Endodermal cell (in vitro differentiated cells): ENCODE measurements at places on chromosomes 16 and 17.

- no peaks in the 10 kb centered on the region for H3K36me3 ChIP-seq
- no peaks in the 10 kb centered on the region for H3K27me3 ChIP-seq
- no peak within 1 kb of the TSS for H3K4me3 ChIP-seq
- H3K27ac ChIP-seq = no peak within 1 kb of the TSS
- H3K4me1 ChIP-seq = no peaks in the 10 kb centered on the region
- no peak for DNase-seq
Observed at GRCh38 chr16:4795181-4795827, at the start of gene SMIM22. Gene SMIM22, plus strand, starts transcription at chr16:4795369. Its CDS starts 366 bp downstream, at chr16:4795735.

DNA sequence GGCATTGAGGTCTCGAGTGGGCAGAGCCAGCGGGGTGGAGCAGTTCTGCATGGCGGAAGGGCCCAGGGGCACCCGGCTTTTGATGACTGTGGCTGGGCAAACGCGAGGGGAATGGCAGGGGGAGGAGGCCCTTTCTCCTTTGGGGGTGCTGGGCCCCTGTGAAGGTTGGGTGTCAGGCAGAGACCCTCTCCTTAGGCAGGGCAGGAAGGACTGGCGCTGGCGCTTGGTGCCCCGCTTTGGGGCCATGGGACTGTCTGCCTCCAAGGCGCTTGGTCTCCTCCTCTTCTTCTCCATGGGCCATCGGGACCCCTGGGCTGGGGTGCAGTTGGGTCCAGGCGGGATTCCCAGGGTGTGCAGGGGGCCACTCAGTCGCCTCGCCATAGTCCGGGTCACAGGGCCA is 12.8 kb upstream of the GFAP start:
- no peaks in the 10 kb centered on the region for H3K4me1 ChIP-seq
- H3K27me3 ChIP-seq = no peaks in the 10 kb centered on the region
- no peak overlapping the region for H3K4me3 ChIP-seq
- peaks cover 63% of the 10 kb centered on the region for H3K36me3 ChIP-seq

DNA sequence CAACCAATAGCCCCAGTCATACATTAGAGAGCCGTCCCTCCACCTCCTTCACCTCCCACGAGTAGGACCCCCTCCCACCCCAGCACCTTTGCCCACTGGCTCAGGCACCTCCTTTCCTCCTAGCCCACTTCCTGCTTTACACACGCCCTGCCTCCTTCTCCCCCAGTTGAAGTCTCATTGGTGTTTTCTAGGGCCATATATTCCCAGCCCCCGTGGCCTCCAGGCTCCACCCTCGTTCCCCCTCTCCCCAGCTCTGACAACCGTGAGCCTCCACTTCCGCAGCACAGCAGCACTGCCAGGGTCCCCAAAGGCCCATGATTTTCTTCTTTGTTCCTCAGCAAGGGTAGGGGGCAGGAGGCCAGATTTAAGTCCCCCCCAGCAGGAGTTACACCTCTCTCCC is 340.3 kb upstream of the TNRC6C start:
- DNase-seq = peak; percentile 44
- no peak overlapping the region for H3K4me3 ChIP-seq
- H3K36me3 ChIP-seq = no peaks in the 10 kb centered on the region
- no peaks in the 10 kb centered on the region for H3K4me1 ChIP-seq

- no peaks in the 10 kb centered on the region for H3K27me3 ChIP-seq
- H3K4me1 ChIP-seq = no peaks in the 10 kb centered on the region
- peak; percentile 67 for DNase-seq
- no peak overlapping the region for H3K27ac ChIP-seq
- no peaks in the 10 kb centered on the region for H3K36me3 ChIP-seq
Observed at GRCh38 chr16:54957403-54958166, 26.9 kb downstream of the IRX5 start.

- no peak for DNase-seq
- H3K4me1 ChIP-seq = no peaks in the 10 kb centered on the region
- peaks cover 8% of the 10 kb centered on the region for H3K36me3 ChIP-seq
- H3K27me3 ChIP-seq = no peaks in the 10 kb centered on the region
- H3K27ac ChIP-seq = no peak overlapping the region
Observed at GRCh38 chr16:50234771-50235556, 31.4 kb upstream of the ADCY7 start.

- H3K4me3 ChIP-seq = no peak overlapping the region
- H3K27me3 ChIP-seq = no peaks in the 10 kb centered on the region
- H3K36me3 ChIP-seq = no peaks in the 10 kb centered on the region
- DNase-seq = no peak
Observed at GRCh38 chr17:30000001-30000754, 58.7 kb downstream of the EFCAB5 start.

- peak overlapping the region; percentile 99 for H3K27ac ChIP-seq
- peaks cover 3% of the 10 kb centered on the region for H3K4me1 ChIP-seq
- H3K4me3 ChIP-seq = peak overlapping the region; percentile 93
- H3K27me3 ChIP-seq = no peaks in the 10 kb centered on the region
- DNase-seq = no peak
Observed at GRCh38 chr17:40648384-40648968, 858 bp upstream of the SMARCE1 start.

DNA sequence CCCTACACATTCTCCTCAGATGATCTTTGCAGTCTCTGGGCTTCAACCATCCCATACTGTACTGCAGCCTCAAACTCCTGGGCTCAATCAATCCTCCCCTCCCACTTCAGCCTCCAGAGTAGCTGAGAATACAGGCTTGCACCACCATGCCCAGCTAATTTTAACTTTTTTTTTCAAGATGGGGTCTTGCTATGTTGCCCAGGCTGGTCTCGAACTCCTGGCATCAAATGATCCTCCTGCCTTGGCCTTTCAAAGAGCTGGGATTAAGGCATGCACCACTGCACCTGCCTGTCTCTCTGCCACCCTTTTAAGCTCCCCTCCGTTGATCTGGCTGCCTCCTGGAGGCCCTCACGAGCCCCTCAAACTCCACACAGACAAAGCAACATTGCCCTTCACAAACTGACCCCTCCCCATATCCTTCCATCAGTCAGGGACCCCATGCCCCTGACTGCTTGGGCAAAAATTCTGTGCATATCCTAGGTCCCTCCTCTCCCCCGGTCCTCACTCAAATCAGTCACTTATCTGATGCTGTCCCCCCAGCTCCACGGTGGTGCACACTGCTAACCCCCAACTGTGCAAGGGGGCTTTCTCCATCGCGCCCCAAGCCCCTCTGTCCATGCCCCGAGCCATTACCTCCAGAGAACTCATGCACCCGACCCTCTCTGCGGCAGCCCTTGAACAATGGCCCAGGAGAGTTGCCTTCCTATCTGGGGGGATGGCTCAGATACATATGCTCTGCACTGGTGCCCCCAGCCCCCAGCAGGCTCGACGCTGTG is 252.9 kb downstream of the KATNIP start:
- H3K27me3 ChIP-seq = no peaks in the 10 kb centered on the region
- H3K36me3 ChIP-seq = no peaks in the 10 kb centered on the region
- H3K4me3 ChIP-seq = no peak overlapping the region
- no peaks in the 10 kb centered on the region for H3K4me1 ChIP-seq

- no peak overlapping the region for H3K4me3 ChIP-seq
- no peak overlapping the region for H3K27ac ChIP-seq
- H3K27me3 ChIP-seq = no peaks in the 10 kb centered on the region
- DNase-seq = peak; percentile 94
- H3K36me3 ChIP-seq = no peaks in the 10 kb centered on the region
Observed at GRCh38 chr16:11405331-11406176, 60.3 kb downstream of the RMI2 start.

DNA sequence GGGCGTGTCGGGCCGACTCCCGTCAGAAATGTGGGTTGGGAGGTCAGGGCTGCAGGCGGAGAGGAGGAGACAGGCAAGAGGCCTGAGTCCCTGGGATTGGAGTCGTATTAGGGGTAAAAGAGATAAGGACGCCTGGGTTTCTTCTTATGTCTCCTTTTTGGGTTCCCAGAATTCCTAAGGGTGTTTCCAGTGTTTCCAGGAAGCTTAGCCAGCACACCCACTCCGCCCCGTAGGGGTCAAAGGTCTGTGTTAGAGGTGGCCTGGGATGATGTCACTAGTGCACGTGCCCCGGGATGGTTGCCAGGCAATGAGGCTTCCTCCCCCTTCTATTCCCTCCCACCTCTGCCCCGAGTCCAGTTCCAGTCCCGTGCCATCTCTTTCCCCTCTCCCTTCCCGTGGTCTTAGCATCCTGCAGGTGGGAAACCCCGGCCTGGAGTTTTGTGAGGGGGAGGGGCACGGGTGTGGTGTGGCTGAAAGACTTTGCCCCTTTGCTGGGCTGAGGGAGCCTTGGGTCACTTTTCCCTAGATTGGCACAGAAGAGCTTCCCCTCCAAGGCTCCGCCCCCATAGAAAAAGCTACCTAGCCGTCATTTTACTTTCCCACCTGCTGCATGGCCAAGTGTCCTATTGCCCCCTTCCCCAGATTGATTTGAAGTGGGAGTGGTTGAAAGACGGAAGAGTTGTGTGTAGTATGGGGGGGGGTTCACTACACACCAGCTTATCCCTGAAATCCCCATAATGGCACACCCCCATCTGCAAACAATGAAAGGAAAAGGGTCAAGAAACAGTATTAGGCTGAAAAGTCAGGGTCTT is 2.8 kb downstream of the KDM6B start:
- H3K36me3 ChIP-seq = peaks cover 6% of the 10 kb centered on the region
- H3K27me3 ChIP-seq = peaks cover 15% of the 10 kb centered on the region
- peak overlapping the region; percentile 92 for H3K4me3 ChIP-seq

GRCh38 chr17:54754560-54754959 is 146.1 kb upstream of the TOM1L1 start:
- H3K4me3 ChIP-seq = no peak overlapping the region
- H3K27me3 ChIP-seq = no peaks in the 10 kb centered on the region
- DNase-seq = peak; percentile 89
- H3K4me1 ChIP-seq = no peaks in the 10 kb centered on the region
- H3K36me3 ChIP-seq = no peaks in the 10 kb centered on the region

- no peaks in the 10 kb centered on the region for H3K4me1 ChIP-seq
- H3K4me3 ChIP-seq = no peak overlapping the region
- no peaks in the 10 kb centered on the region for H3K36me3 ChIP-seq
- no peak for DNase-seq
Observed at GRCh38 chr17:15185625-15185991, 79.5 kb downstream of the PMP22 start.

- H3K4me3 ChIP-seq = no peak overlapping the region
- no peaks in the 10 kb centered on the region for H3K27me3 ChIP-seq
- no peaks in the 10 kb centered on the region for H3K4me1 ChIP-seq
- H3K36me3 ChIP-seq = no peaks in the 10 kb centered on the region
Observed at GRCh38 chr17:38982858-38983746, 15.9 kb upstream of the FBXO47 start.

DNA sequence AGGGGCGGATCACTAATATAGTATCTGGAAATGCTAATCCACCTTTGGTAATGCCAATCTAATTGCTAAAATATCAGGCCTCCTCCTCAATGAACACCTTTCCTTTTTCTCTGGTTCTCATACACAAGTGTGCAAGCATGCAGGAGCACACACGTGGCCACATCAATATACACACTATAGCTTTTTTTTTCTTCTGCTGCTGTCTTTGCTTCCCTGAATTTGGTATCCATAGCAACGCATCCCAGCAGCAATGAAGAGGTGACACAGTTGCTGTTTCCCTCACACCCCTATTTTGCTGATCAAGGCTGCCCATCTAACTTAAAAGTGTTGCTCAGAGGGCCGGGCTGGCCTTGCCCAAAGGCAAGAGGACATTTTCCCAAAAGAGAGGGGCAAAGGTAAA is 15.4 kb downstream of the NOG start:
- H3K4me1 ChIP-seq = peaks cover 6% of the 10 kb centered on the region
- DNase-seq = no peak
- H3K36me3 ChIP-seq = no peaks in the 10 kb centered on the region
- H3K27ac ChIP-seq = no peak overlapping the region
- peaks cover 60% of the 10 kb centered on the region for H3K27me3 ChIP-seq

DNA sequence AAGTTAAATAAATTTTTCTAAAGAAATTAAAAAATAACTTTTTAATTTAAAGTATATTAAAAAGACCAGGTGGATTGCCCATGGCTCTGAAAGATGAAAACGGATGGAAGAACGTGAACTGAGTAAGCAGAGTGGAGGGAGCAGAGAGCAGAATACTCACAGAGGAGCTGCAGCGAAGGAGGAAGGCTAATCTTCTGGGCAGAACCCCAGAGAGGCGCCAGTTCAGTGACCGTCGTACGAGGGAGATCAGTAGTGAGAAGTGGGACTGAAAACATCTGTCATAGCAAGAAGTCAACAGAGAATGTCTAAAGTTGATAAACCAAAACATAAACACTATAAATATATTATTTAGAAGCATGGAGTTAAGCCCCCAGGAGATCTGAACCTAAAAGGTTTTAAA is 34.9 kb downstream of the UBE2G1 start:
- no peak overlapping the region for H3K27ac ChIP-seq
- H3K36me3 ChIP-seq = peaks cover 26% of the 10 kb centered on the region
- H3K4me3 ChIP-seq = no peak overlapping the region

GRCh38 chr17:79497777-79498348 is 113.0 kb downstream of the RBFOX3 start:
- no peaks in the 10 kb centered on the region for H3K27me3 ChIP-seq
- H3K4me3 ChIP-seq = no peak overlapping the region
- no peaks in the 10 kb centered on the region for H3K36me3 ChIP-seq
- no peak for DNase-seq
- no peaks in the 10 kb centered on the region for H3K4me1 ChIP-seq

DNA sequence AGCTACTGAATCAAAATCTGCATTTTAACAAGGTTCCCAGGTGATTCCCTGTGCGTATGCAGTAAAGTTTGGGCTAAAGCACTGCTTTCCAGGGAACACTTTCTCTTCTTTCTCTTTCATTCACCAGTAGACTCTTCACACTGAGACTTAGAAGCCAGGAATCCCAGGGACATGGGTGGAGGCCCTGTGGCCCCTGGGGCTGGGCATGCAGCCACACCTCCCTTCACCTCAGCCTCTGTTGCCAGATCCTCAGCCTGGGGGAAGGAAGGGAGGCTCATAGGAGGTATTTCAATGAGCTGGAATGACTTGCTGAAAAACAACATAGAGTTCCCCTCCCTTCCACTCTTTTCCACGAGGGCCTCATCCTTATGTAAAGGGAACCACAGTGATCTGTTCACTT is 1.2 kb downstream of the G6PC3 start:
- peaks cover 17% of the 10 kb centered on the region for H3K36me3 ChIP-seq
- H3K4me3 ChIP-seq = peak overlapping the region; percentile 83
- H3K27me3 ChIP-seq = no peaks in the 10 kb centered on the region
- no peak overlapping the region for H3K27ac ChIP-seq

DNA sequence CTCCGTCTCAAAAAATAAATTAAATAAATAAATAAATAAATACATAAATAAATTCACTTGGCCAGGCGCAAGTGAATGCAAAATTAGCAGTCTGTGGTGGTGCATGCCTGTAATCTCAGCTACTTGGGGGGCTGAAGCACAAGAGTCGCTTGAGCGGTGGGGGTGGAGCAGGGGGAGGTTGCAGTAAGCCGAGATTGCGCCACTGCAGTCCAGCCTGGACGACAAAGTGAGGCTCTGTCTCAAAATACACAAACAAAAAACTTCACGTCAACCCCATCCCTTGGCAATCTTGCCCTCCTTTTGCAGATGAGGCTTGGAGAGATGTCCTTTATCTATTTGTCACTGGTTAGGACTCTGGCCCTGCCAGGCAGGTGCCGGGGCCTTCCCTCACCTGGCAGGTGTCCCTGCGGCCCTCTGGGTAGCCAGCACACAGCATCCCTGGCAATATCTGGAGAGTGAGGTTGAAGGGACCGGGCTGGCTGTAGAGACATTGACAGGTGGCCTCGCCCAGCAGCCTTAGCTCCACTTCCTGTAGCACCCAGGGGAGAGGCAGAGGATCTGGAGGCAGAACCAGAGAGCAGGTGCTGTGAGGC is 4.4 kb downstream of the PRSS36 start:
- peaks cover 20% of the 10 kb centered on the region for H3K27me3 ChIP-seq
- H3K36me3 ChIP-seq = no peaks in the 10 kb centered on the region
- H3K27ac ChIP-seq = no peak overlapping the region
- DNase-seq = peak; percentile 46
- H3K4me3 ChIP-seq = no peak overlapping the region

- no peak for DNase-seq
- H3K27ac ChIP-seq = no peak overlapping the region
- H3K4me1 ChIP-seq = peaks cover 3% of the 10 kb centered on the region
- no peak overlapping the region for H3K4me3 ChIP-seq
- H3K36me3 ChIP-seq = peaks cover 20% of the 10 kb centered on the region
- H3K27me3 ChIP-seq = no peaks in the 10 kb centered on the region
Observed at GRCh38 chr17:38728290-38728831, 1.8 kb upstream of the CISD3 start.
